Substantia nigra (tissue), 51 donors: ENCODE measurements at places on chromosomes 2 and 18.

DNA sequence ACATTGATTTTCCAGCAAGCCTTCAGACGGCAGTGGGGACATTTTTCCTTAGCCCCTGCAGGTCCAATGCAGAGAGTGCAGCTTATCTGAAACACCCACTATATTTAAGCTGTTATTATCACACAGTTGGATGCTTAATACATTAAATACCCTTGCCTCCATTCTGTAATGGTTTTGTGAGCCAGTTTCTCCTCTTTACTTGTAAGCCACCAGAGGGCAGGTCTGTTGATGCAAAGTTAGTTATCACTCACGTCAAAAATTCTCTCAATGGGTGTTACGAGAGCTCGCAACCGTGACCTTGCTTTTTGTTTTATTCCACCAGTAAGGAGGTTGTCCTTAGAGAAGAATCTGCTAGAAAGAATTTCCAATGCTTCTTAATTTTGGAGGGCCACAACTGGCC, 189.8 kb downstream of the INSIG2 start:
- no peak for DNase-seq

GRCh38 chr18:13353084-13353823, 134.7 kb downstream of the LDLRAD4 start:
- DNase-seq, result no peak

DNA sequence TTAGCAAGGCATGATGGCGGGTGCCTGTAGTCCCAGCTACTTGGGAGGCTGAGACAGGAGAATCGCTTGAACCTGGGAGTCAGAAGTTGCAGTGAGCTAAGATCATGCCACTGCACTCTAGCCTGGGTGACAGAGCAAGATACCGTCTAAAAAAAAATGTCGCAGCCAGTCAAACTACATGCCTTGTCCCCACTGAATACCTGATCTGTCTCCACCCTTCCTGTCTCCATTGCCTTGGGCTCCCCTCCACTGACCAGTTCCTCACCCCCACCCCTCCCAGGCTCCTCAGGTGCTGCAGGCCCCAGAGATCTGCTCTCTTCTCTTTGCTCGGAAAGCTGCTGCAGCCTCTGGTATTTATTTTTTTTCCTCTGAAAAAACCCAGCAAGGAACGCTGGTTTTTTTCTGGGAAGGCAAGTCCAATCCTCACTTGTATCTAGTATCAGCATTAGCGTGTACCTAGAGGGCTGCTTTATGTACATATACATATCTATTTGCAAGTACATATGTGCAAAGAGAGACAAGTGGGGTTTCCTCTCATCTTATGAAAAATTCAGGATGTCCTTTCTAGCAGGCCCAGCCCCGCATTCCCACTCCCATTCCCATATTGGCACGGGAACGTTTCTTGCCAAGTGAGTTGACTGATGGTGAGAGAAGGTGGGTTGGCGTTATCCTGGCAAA, 4.4 kb downstream of the PSD4 start:
- no peak for DNase-seq

GRCh38 chr18:61980355-61980754, 87.5 kb upstream of the RNF152 start:
- no peak for DNase-seq

- no peak for DNase-seq
Measured at GRCh38 chr2:45026924-45027450, 17.7 kb upstream of the SIX2 start.

GRCh38 chr2:145584353-145584752, 1064.4 kb upstream of the ZEB2 start:
- no peak for DNase-seq

GRCh38 chr2:215793747-215794595, 219.4 kb downstream of the MREG start:
- DNase-seq, result no peak

GRCh38 chr18:45068400-45069094, 387.9 kb downstream of the SETBP1 start:
- DNase-seq, result no peak

- DNase-seq, result no peak
Measured at GRCh38 chr2:221202431-221202830, 369.7 kb downstream of the EPHA4 start.

GRCh38 chr2:219728991-219729487, 101.6 kb downstream of the SLC4A3 start:
- no peak for DNase-seq

- DNase-seq, result no peak
Measured at GRCh38 chr18:30970196-30970816, 72.2 kb downstream of the DSC3 start.

GRCh38 chr2:174217869-174218268, 30.5 kb downstream of the OLA1 start:
- DNase-seq, result no peak

DNA sequence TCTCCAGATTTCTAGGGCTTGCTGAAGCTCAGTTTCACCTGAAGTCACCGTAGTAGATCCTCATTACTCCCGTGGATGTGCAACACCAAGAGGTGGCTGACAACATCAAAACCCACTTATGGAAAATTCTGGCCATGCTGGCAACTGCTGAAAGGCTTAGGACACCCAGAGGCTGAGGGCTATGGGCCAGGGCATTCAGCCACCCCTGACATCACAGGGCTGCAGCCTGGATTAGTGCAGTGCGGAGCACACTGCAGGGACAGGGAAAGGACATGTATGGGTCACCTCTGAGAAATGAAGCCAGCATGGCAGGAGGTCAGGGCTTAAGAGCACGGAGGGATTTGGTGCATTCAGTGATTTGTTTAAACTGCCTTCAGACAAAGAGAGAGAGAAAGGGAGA, 300.6 kb downstream of the TDRD15 start:
- no peak for DNase-seq

DNA sequence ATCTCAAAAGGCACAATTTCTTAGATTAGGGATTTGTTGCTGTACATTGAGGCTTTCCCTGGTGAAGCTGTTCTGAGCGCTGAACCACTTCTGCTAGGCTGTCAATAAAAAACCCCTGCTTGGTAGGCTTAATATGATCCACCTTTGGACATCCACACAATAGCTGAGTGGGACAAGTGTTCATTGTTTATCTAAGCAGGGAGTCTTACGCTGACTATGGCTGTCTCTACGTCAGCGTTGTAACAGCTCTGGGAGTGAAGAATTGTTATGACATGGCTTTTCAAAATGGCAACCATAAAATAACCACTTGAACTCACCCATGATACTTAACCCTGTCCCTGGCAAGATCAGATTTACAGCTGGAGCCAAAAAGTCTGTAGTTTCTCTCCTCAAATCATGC, 111.5 kb upstream of the SULT1C3 start:
- no peak for DNase-seq

DNA sequence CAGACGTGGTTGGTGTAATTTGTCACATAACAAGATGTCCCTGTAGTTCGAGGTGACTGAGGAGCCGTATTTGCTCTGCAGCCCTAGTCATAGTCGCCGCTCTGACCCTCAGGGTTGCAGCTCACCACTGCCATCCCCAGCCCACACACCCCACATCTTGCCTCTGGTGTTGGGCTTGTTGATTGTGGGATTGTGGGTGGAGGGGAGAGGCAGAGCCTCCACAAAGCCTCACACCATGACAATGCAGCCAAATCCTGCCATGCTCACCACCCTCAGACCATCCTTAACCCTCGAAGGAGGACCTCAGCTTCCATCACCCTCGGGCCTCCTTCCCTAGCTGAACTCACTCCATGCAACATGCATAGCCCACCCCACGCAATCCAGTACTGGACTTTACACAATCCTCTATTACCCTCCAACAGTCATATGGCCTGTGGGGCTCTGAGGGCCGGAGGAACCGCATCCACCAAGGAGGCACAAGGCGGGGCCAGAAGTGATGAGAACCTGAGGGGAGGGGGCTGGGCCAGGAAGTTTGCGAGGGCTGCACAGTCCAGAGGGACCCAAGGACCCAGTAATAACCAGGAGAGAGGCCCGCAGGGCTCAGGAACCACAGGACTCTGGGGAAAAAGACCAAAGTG, 11.6 kb downstream of the PKDCC start:
- DNase-seq, result no peak

DNA sequence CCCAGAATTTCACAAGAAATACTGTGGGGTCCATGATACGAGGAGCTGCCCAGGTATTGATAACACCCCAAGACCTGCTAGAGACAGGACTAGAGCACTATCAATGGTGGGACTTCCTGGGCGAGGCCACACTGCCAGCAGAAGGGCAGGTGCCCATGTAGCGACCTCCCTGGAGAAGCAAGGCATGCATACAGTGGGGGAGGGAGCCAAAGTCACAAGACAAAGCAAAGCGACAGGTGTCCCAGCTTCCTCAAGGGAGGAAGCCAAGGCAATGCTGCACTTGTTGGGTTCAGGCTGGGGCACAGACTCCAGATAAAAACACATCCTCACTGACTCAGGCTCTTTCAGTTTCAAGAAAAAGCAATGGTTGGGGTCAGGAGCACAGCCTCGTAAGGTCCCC, 7.5 kb downstream of the CD207 start:
- no peak for DNase-seq

- no peak for DNase-seq
Measured at GRCh38 chr18:13051950-13052349, 60.8 kb downstream of the CEP192 start.

GRCh38 chr2:132478461-132479105, 62.0 kb downstream of the GPR39 start:
- no peak for DNase-seq
